ENCODE measurements at places on chromosomes 5 and 9. TPM values are rescaled to one million over a fixed set of nuclear protein-coding genes. Genes with fewer than 3 reads are reported as not detected.

Gene PCDHGA1
- total RNA-seq = 1.6 TPM

Gene MYMK
- total RNA-seq = not detected

Gene HAPLN1
- total RNA-seq = 35.6 TPM

Gene TMEM252
- total RNA-seq = not detected

Gene GAS1
- 1.7 TPM for total RNA-seq

Gene PRRT1B
- total RNA-seq = not detected

- peak; percentile 16 for DNase-seq
Measured at GRCh38 chr9:109411798-109412352, 86.2 kb downstream of the PTPN3 start.

DNA sequence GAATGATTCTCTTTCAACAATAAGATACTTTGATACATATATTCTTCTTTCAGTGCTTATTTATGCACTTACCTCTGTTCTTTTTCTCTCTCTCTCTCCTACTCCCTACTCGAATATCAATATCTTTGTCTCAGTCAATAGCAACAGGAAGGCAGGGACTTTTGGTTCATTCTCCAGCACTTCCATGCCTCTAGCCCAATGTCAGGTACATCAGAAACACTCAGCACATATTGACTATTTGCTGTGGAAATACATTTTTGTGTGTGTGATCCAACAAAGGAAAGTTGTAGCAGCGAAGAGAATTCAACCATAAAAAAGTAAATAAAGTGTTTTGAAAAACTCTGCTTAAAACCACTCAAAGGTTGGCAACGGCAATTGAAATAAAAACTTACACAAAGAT lies 12.6 kb downstream of the DIRAS2 start:
- DNase-seq = no peak

- no peak for DNase-seq
Measured at GRCh38 chr9:14395317-14396082, 81.6 kb upstream of the NFIB start.

DNA sequence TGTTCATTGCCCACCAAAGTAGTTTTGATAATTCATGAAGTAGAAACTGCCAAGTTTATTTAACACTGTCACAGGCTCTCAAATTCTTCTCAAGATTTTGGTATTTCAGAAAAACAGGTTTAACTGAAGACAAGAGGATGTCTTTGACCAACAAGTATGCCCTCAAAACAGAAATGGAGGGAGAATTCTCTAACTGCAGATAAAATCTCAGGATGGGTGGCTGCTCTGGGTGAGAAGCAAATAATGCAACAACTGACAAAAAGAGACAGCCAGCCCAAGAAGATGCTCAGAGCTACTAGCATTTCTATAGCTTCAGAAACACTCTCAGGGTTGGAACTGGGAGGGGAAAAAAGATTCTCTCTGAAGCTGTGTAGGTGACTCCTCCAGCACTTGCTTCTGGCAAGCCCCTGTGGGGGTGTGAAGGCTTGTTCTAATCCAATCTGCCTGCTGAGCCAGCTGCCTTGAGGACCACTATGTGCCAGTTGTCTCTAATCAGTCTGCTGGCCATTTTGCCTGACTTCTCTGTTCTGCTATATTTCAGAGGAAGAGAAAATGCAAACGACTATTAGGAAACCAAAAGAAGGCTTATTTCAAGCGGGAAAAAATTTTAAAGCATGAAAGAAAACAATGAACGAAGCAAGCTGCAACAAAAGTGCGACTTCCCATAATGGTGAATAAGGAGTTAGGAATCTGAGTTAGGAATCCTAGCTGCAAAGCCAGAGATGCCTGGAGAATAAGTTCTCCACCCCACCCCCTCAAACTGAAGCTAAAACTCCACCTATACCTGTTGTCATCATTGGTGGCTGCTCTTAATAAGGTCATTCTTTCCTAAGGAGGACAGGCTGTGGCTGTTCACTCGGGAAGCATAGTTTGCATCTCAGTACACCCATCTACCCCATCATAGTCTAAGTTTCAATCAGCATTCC lies 147.5 kb downstream of the GNAQ start:
- peak; percentile 66 for DNase-seq

DNA sequence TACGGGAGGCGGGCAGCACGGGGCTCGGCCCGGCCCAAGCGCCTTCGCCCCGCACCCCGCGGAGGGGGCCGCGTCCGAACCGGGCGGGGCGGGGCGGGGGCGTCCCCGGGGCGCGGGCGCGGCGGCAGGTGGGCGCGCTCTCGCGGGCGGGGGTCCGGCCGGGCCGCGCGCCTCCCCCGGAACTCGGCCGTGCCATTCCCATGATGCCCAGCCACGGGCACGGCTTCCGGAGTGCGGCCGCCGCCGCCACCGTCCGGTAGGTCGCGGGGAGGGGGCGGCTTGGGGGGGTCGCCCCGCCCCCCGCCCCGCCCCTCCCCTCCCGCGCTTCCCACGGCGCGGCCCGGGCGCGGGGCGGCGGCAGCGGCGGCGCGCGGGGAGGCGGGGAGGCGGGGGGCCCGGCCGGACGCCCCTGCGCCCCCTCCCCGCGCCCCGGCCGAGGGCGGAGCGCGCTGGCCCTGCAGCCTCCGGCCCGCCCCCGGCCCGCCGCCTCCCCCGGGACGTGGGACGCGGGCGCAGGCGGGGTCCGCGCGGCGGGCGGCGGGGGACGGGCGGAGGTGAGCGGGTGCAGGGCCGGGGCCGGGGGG lies at the start of gene PPP1R26:
PPP1R26 (plus strand) TSS at position 314 of the 584 bp plus-strand sequence. CDS start 4,729 bp downstream, outside the sequence.
- no peak for DNase-seq

DNA sequence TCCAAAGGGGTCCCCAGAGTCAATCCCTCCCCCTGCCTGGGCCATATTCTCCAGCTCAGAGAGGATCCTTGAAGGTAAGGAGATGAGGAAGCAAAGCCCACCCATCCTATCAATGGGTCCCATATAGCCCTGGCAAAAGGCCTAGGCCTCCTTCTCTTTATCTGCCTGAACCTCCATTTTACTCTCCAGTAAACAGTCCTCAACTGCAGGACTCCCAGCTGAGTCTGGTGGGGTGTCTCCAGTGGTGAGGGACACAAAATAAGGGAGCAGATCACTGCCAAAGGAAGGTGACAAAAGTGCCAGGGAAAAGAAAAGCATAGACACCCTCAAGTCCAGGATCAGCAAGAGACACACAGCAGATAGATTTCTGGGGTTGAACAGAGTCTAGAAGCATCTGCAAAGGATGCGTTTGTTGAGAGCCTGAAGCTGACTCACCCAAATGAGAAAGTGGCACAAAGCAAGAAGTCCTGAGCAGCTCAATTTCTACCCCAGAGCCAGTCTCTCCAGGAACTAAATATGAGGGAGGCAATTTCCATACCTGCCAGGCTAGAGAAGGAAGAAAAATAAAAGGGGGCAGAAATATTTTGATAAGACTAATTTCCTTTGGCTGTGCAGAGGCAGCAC lies 2.7 kb upstream of the EBF1 start:
- DNase-seq = no peak

DNA sequence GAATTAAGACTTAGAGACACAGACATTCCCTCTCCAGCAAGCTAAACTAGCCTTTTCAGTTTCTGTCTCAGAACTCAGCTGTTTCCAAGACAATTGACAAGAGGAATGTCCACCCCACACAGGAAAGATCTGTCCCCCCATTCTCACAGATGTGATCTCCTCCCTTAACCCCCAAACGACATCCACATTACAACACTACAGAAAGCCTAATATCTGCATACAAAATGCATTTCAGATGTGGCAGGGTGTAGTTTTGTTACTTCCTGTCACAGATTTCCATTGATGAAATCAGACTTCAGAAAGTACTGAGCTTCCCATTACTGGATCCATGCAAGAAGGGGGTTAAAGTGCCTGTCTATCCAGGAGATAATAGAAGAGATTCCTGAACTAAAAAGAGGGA lies 2.9 kb upstream of the ARSI start:
- DNase-seq = no peak

GRCh38 chr5:31889001-31889561 lies 250.2 kb downstream of the PDZD2 start:
- no peak for DNase-seq

DNA sequence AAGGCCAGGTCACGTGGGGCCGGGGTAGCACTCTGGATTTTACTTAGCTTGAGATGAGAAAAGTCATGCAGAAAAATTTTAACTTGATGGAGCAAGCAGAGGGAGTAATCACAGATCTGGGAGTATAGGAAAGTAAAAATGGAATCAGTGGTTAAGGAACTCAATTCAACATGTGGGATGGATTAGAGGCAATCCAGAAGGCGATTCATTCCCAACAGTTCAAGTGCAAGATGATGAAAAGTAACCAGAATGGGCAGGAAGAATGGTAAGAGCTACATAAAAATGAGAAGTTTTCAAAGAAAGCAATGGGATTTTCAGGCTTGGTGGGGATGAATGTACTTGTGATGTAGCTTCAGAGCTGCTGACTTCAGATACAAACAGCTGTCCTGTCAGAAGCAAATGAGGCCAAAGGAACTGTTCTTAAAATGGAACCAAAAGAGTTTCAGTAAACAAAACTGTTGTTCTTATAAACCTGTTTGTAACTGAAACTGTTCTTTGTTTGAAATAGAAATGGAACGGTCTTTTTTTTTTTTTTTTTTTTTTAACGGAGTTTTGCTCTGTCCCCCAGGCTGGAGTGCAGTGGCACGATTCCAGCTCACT lies 5.6 kb upstream of the SEC24A start:
- DNase-seq = no peak

DNA sequence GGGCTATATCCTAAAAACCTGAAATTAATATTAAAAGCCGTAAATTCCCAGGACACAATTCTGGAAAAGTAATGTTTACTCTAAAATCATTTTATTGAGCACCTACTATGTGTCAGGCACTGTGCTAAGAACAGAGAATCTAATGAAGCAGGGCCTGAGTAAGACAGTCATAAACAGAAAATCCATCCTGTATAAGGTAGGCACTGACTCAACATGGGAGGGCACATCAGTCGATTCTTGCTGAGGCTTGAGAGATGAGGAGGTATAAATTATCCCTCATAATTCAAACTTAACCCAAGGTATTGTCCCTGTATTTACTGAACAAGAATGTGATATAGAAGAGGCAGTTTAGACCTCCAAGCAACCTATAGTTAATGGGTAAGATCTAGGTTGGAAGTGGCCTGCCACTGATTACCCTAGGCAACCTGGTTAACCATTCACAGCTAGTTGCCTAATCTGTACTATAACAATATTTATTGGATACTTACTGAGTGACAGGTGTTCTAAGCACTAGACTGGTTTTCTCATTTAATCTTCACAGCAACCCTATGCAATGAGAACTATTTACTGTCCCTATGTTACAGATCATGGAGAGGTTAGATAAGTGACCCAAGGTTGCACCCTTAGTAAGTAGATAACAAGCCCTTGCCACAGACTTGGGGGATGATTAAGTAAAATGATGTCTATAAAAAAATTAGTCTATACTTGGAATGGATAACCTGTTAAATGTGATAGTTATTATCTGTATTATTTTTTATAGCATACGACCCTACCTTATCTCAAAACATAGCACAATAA lies 317.7 kb downstream of the PDE4D start:
- DNase-seq = no peak

- no peak for DNase-seq
Measured at GRCh38 chr5:179912386-179912785, 4.7 kb upstream of the TBC1D9B start.

- peak; percentile 21 for DNase-seq
Measured at GRCh38 chr9:92607773-92608172, 62.2 kb downstream of the IPPK start.

GRCh38 chr5:44987026-44987425 lies 178.3 kb downstream of the MRPS30 start:
- peak; percentile 3 for DNase-seq

DNA sequence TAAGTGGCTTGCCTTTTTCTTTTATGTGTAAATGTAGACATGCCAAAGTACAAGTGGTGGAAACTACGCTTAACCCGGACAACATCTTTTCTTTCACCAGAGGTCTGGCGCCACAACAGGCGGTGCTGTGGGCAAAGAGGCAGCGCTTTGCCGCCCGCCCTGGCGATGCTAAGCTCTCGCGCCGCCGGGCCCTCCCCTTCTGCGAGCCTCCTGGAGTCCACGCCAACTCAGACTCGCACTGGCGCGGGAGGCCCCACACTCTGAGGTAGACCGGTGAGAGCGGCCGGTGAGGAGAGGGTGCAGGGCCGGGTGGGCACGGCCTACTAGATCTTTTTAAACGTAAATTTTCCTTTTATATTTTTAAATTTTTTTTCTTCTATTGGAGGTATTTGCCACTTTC lies 2253.1 kb upstream of the C9orf72 start:
- DNase-seq = no peak

GRCh38 chr9:37082214-37082765 lies 38.1 kb upstream of the ZCCHC7 start:
- no peak for DNase-seq

GRCh38 chr9:14014744-14015143 lies 299.2 kb downstream of the NFIB start:
- no peak for DNase-seq

- no peak for DNase-seq
Measured at GRCh38 chr5:80438739-80439138, 30.9 kb downstream of the ZFYVE16 start.

- DNase-seq = no peak
Measured at GRCh38 chr5:54969856-54970828, 15.3 kb downstream of the ESM1 start.

DNA sequence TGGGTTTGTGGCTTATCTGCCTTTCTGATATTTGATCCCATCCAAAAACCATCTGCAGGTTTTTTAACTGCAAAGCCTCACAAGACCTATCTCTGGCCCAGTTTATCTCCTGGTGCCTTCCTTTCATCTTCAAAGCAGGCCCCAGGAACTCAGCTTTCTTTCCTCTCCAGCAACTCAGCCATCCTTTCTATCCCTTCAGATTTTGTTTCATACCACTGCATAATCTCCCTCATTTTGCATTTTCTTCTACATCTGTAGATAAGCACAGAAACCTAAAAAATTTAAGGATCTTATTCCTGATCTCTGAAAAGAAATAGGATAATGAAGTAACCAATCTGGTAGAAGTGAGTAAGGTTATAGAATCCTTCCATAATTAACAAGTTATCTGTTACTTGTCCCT lies 19.5 kb upstream of the ERCC6L2 start:
- no peak for DNase-seq

Data from A172 (cell line).